ENCODE measurements at places on chromosomes 5 and 9. TPM values are rescaled to one million over a fixed set of nuclear protein-coding genes. Genes with fewer than 3 reads are reported as not detected.

The IFNA2 gene
- total RNA-seq, result not detected

The ADAMTS2 gene
- total RNA-seq, result 8.1 TPM

The ALDOB gene
- not detected for total RNA-seq

The CCDC187 gene
- not detected for total RNA-seq

The SLC23A1 gene
- total RNA-seq, result not detected

The TAF11L3 gene
- total RNA-seq, result not detected

The NR6A1 gene
- total RNA-seq, result 0.66 TPM

The LECT2 gene
- not detected for total RNA-seq

The IPO11 gene
- 29.1 TPM for total RNA-seq

The CMBL gene
- 5.7 TPM for total RNA-seq

The GPR151 gene
- not detected for total RNA-seq

The GIN1 gene
- total RNA-seq, result 4.2 TPM

The ROR2 gene
- total RNA-seq, result 43.3 TPM

The PCDHGA6 gene
- 4.8 TPM for total RNA-seq

Data from placental pericyte (primary cell).